Activated CD4-positive, alpha-beta T cell treated with anti-CD3 and anti-CD28 coated beads, Interleukin-2, amount 10 ng/mL, durations not matched to agents 24 days and 14 days (primary cell): ENCODE measurements at places on chromosomes 2 and 18. TPM values are rescaled to one million over a fixed set of nuclear protein-coding genes. Genes with fewer than 3 reads are reported as not detected.

MBP gene
- total RNA-seq: 60.2 and 63.1 TPM in 2 replicates

FSIP2 gene
- total RNA-seq: 0.12 and 0.21 TPM in 2 replicates

ACADL gene
- total RNA-seq: not detected in 2 replicates

GTF3C2 gene
- total RNA-seq: 80.1 and 83.8 TPM in 2 replicates

FAM124B gene
- 0.47 and 0.64 TPM in 2 replicates for total RNA-seq

RBM43 gene
- 2.5 and 3.4 TPM in 2 replicates for total RNA-seq
